G401 (cell line): ENCODE measurements at places on chromosomes 5 and 9. TPM values are rescaled to one million over a fixed set of nuclear protein-coding genes. Genes with fewer than 3 reads are reported as not detected.

The OLFML2A gene
- total RNA-seq: 9.4 and 12.0 TPM in 2 replicates

GRCh38 chr5:18397891-18398290 lies 763.6 kb downstream of the TAF11L14 start:
- DNase-seq: no peak

GRCh38 chr9:86175223-86175622 lies 75.9 kb upstream of the GOLM1 start:
- DNase-seq: no peak

DNA sequence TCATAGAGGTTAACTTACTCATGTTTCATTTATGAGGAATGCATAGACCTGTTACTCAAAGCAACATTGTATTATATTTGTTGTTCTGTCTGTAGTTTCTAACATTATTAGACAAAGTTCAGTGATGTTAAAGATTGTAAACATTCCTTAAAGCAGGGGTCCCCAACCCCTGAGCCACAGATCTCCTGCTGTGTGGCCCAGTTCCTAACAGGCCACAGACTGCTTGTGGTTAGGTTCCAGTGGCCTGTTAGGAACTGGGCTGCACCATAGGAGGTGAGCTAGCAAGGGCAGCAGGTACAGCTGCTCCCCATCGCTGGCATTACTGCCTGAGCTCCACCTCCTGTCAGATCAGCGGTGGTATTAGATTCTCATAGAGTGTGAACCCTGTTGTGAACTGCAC lies 181.1 kb downstream of the KDM4C start:
- DNase-seq: no peak

DNA sequence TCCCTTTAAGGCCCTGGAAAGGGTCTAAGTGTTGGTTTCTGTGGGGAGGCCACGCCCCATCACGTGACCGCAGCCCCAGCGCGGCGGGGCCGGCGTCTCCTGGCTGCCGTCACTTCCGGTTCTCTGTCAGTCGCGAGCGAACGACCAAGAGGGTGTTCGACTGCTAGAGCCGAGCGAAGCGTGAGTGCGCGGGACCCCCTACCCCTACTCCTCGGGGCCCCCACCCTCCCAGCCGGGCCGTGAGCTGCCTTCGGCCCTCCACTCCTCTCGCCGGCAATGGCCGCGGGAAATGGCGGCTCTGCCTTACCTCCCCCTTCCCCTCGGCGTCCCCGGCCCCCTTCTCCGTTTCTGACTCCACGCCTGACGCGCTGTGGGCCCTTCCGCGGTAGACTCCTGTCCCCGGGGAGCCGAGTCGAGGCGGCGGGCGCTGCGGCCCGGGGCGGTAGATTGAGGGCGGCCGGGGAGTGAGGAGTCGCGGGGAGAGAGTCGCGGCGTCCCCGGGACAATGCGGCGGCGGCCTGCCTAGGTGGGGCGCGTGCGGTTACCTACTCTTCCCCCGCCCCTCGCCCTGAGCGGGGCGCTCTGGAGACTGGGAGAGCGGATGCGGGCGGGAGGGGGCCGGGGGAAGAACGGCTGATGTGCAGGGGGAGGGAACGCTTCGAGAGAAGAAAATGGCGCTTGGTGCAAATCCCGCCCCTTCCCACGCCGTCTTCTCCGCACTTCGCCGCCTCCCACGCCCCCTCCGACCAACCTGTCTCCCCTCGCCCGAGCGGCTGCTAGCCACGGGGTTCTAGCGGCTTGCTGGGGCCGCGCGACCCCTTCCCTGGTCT lies at the start of gene SUB1:
Gene SUB1 (plus strand): TSS at position 112 of the 830 bp plus-strand sequence. CDS start 2,956 bp downstream, outside the sequence.
- DNase-seq: peak; percentile 92

GRCh38 chr5:116646611-116647289 lies 72.1 kb upstream of the SEMA6A start:
- no peak for DNase-seq

DNA sequence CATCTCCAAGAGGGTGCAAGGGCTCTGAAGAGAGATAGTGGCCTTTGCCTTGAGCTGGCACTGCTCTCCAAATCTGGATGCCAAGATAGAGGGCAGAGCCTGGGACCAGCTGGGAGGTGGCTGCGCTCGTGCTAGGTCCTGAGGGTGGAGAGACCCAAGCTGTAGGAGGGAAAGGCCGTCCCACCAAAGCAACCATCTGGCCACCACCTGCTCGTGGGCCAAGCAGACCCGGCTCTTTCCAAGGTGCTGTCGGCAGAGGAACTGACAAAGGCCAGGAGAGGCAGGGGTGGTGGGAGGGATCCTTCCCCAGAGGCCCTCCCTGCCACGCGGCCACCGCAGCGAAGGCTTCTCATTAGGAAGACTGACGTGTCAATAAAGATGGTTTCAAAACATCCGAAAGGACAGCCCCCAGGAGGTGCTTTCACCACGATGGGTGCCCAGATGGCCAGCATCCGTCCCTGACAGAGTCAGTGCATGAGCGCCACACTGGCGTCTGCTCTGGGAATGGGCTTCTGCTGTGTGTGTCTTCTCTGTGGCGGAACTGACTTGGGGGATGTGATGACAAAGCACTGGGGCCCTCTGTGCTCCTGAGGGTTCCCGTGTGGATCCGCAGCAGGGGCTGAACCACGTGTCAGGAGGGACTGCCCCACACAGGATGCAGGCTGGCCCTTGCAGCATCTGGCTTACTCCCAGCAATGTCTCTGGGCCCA lies 213.5 kb downstream of the FANCC start:
- peak; percentile 70 for DNase-seq

DNA sequence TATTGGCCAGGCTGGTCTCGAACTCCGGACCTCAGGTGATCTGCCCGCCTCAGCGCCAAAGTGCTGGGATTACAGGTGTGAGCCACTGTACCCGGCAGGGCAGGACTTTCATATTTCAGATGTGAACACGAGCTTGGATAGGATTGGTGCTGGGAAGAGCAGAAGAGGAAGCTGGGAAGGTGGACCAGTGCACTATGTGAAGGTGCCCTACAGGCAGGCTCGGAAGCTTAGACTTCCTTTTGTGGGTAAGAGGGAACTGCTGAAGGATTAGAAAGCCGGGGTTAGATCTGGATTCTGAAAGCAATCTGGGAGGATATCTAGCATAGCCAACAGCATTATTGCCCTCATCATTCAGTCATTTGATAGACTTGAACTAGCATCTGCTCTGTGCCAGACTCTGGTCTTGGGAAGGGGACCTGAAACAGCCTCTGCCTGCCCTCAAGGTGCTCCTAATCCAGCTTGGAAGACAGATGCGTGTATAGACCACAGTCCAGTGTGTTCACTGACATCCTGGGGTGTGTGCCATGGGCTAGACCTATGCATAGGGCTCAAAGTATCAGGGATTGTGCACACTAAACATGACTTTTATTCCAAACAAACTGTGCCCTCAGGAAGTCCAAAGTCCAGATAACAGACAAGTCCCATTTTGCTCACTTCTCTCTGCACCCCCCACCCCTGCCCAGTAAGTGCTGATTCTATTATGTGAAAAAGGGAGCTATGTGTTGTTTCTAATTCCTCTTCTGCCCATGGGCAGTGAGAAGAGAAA lies 637 bp downstream of the CBY3 start:
- no peak for DNase-seq

- no peak for DNase-seq
These were observed at the start of gene ADAMTS12 for GRCh38 chr5:33891788-33892619. Gene ADAMTS12 (minus strand): TSS chr5:33891990. CDS start chr5:33891856, 134 bp downstream.

The PCDHGA2 gene
- total RNA-seq: not detected in 2 replicates

GRCh38 chr9:21326526-21327139 lies 8.6 kb downstream of the KLHL9 start:
- peak; percentile 82 for DNase-seq

The FAM200C gene
- 4.9 and 5.2 TPM in 2 replicates for total RNA-seq

DNA sequence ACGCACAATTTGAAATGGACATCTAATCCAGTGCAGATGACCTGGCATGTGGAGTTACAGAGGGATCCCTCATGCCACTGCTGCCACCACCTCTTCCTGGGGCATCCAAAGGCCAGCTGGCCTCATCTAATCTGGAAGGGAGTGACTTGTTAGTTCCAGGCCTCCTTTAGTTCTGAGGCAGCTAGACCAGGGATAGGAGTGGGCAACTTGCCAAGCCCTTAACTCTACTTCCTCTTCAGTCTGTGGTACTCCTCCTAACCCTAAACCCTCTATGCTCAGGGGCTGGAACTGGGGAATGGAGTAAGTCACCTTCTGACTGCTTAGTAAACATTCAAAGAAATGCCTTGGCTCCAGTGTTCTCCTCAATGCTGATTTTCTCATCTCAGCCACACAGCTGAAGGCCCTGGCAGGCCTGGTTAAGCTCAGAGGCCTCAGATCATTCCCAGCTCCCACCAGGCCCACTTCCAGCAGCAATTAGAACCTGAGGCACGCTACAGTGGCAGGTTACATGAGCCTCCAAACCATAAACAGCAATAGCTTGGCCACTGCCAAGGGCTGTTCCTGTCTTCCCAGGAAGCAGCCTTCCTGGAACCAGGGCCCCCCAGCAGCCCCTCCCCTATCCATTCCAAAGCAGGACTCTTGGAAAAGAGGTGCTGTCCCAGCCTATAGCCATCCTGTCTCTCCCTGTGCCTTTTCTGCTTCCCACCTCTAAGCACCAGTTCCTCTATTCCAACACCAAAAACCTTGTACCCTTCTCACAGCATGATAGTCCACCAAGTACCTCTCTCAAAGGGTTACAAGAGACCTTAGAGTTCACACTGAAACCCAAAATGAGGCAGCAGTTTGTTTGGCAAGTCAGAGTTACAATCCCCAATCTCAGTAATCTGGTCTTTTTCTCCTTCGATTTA lies 2.0 kb downstream of the EIF4EBP3 start:
- no peak for DNase-seq

- DNase-seq: no peak
These were observed 1.1 kb downstream of the ALDH1A1 start for GRCh38 chr9:72951520-72952380.

GRCh38 chr5:68053202-68053601 lies 162.4 kb upstream of the PIK3R1 start:
- DNase-seq: no peak
